ENCODE measurements at places on chromosomes 6 and 20.

- DNase-seq = no peak
- no peaks in the 10 kb centered on the region for H3K4me1 ChIP-seq
- H3K4me3 ChIP-seq = no peak overlapping the region
- H3K36me3 ChIP-seq = no peaks in the 10 kb centered on the region
- no peaks in the 10 kb centered on the region for H3K27me3 ChIP-seq
- H3K27ac ChIP-seq = no peak overlapping the region
These were observed 58.5 kb upstream of the CCN6 start for GRCh38 chr6:111995404-111995803.

DNA sequence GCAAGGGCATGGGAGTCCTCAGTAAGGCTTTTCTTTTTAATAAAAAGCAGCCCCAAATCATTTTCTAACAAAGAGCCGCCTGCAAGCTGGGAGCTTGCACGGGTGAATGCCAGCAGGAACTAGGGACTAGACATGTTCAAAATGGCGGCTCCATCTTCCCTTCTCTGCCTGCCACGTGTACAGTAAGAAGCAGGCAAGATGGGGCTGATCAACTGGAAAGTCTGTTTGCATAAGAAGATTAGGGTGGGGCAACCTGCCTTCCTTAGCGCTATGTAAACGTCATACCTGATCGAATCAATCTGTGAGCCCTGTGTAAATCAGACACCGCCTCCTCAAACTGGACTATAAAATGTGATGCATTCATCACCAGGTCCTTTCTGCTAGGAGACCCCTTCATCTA is 299.4 kb upstream of the SOX4 start:
- no peaks in the 10 kb centered on the region for H3K4me1 ChIP-seq
- H3K4me3 ChIP-seq = no peak overlapping the region
- no peaks in the 10 kb centered on the region for H3K27me3 ChIP-seq
- H3K36me3 ChIP-seq = no peaks in the 10 kb centered on the region
- no peak for DNase-seq

DNA sequence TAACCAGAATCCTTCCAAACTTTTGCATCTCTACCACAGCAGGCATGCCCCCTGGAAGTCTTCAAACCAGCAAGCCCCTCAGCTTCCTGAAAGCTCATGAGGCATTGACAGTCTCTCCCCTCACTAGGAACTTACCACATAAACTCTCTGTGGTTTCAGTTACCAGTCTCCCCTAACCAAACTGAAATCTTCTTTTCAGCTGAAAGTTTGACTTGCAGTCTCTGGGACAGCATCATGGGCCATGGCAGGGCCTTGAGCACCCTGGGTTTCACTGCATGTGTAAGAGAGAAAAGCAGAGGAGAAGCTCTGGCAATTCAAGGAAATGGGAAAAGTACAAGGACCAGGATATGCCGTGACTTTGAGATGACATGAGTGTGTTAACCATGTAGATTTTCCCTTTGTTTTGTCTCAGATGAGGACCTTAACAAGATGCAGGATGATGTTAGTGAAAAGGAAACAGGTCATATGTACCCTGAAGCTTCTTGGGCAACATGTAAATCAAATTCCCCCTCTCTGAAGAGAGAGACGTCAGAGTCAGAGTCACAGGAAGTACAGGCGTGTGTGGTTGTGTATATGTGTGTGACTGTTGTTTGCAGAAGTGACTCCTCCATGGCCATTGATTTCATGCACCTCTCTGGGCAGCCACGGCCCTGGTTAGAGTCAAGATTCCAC is 106.3 kb downstream of the TNFRSF21 start:
- no peak overlapping the region for H3K4me3 ChIP-seq
- H3K27me3 ChIP-seq = no peaks in the 10 kb centered on the region
- H3K36me3 ChIP-seq = no peaks in the 10 kb centered on the region
- H3K4me1 ChIP-seq = no peaks in the 10 kb centered on the region
- DNase-seq = no peak

DNA sequence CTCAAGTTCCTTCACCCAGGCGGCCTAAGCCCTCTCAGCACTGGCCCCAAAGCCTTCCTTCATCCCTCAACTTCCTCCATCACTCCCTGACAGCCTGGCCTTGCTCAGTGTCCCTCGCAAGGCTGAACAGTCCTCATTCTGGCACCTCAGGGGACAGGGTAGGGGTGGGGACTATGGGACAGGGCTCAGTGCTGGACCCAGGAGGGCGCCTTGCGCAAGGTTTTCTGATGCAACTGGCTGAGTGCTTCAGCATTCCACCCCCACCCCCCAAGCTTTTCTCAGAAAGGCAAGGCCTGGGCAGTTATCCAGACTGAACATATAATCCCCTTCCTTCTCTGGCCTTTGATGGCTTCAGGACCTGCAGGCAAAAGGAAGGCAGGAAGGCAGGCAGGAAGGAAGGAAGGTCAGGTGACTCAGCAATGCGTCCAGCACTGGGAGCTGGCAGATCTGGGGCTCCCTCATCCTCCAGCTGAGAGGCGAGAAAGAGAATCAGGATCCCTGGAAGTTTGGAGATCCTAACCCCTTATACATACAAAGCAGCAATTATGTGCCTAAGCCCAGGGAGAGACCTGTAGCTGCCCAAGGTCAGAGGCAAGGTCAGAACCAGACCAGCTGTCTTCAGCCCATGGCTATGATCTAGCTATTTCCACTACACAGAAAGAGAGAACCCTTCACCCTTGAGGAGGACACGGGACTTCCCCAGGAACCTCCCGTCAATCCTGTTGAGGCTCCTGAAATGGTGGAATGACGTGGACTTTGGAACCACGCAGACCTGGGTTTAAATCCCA is 8.6 kb upstream of the TRIB3 start:
- H3K27me3 ChIP-seq = no peaks in the 10 kb centered on the region
- no peak overlapping the region for H3K27ac ChIP-seq
- H3K4me3 ChIP-seq = no peak overlapping the region
- no peak for DNase-seq
- H3K4me1 ChIP-seq = no peaks in the 10 kb centered on the region

DNA sequence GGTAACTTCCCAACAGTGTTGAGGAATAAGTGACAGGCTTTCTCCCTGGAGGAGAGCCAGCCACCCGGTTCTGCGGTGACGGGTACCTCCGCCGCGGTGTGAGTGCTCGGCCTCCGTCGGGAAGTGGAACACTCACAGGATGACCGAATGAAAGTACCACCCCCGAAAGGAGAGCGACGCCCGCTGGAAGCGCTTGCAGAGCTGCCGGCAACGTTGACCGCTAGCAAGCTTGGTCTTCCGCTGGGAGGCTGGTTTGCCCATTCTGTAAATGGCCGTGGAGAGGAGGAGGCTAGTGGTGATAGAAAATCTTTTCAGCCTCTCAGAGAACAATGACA is 614 bp upstream of the TMEM242 start:
- peak overlapping the region; percentile 79 for H3K4me3 ChIP-seq
- no peaks in the 10 kb centered on the region for H3K27me3 ChIP-seq

DNA sequence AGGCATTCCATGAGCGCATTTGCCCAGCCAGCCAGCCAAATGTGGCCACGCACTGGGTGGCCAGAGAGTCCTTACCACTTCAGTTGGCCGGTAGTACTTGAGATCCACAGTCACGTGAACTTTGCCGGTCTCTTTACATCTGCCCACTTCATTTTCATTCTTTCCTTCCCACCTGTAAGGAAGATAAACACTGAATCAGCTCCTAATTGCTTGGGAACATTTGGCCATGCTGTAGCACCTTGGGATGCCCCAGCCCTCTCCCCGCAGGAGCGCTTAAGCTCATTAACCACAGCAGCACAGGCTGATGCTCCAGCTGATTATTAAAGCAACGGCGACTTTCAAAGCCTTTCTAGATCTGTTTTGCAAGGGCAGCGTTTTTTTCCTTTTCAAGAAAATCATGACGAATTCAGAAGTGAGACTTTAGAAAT is 116.6 kb downstream of the FOXC1 start:
- H3K4me1 ChIP-seq = no peaks in the 10 kb centered on the region
- no peak overlapping the region for H3K4me3 ChIP-seq
- no peak for DNase-seq
- no peak overlapping the region for H3K27ac ChIP-seq
- no peaks in the 10 kb centered on the region for H3K27me3 ChIP-seq
- peaks cover 2% of the 10 kb centered on the region for H3K36me3 ChIP-seq

DNA sequence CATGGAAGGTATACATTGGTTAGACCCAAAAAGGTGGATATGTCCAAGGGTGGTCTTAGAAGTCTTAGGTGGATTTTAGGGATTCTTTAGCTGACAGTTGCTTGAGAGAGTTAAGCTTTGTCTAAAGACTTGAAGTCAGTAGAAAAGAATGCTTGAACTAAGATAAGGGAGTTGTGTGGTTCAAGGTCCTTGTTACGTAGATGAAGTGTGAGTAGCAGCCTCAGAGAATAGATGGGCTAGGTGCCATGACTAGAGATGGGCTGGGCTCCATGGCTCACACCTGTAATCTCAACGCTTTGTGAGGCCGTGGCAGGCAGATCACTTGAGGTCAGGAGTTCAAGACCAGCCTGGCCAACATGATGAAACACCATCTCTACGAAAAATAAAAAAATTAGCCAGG is 1.7 kb downstream of the SHLD1 start:
- no peak overlapping the region for H3K4me3 ChIP-seq
- no peaks in the 10 kb centered on the region for H3K36me3 ChIP-seq
- no peaks in the 10 kb centered on the region for H3K27me3 ChIP-seq
- no peak overlapping the region for H3K27ac ChIP-seq
- no peak for DNase-seq

DNA sequence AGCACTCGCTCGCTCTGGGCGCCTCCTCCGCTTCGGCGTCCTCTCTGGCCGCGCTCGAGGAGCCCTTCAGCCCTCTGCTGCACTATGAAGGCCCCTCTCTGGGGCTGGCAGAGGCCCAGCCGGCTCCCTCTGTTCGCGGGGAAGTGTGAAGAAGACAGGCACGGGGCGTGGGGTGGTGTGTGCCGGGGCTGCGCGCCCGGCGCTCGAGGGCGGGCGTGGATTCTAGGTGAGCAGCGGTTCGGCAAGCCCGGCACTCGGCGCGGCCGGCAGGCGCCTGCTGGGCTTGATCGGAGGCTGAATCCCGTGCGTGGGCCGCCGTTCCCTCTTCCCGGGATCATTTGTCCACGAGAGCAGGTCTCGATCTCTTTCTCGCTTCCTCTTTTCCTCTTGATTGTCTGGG is 153.0 kb downstream of the SLC35B3 start:
- no peak overlapping the region for H3K27ac ChIP-seq
- H3K27me3 ChIP-seq = no peaks in the 10 kb centered on the region
- H3K36me3 ChIP-seq = no peaks in the 10 kb centered on the region
- no peak overlapping the region for H3K4me3 ChIP-seq

GRCh38 chr6:40328986-40329545 is 258.1 kb downstream of the LRFN2 start:
- no peaks in the 10 kb centered on the region for H3K27me3 ChIP-seq
- H3K4me3 ChIP-seq = no peak overlapping the region
- peaks cover 12% of the 10 kb centered on the region for H3K4me1 ChIP-seq
- no peaks in the 10 kb centered on the region for H3K36me3 ChIP-seq
- H3K27ac ChIP-seq = no peak overlapping the region

DNA sequence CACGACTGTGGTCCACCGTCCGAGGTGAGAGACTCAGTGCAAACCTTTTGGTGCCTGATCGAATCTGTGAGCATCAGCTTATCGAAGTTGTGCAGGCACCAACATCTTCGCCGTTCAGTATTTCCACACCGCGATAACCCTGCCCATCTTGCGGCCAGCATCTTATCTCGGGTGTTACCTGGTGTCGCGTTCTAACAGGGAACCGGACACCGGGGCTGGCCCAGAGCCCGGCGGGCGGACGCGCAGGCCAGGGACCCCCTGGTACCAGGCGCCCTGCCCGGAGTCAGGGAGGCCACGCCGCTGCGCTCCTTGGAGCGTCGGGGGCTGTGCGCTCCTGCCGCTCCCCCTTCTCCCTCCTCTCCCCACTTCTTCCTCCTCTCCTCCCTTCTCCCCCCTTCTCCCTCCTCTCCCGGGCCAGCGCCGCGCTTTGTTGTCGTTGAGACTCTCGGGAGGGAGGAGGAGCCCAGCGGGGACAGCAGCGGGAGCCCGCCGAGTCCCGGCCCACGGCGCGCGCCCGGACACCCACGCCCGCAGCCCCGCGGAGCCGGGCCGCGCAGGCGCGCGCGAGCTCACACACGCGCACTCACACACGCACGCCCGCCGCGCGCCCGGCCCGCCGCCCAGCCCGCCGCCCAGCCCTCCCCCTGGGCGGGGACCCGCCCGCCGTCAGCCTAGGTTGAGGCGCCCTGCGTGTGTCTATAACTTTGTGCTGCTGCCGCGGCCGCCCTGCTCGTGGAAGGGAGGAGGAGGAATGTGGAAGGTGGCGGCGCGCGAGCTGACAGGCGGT is 1.4 kb upstream of the FOXO3 start:
- peak overlapping the region; percentile 100 for H3K27ac ChIP-seq
- peak; percentile 79 for DNase-seq
- peaks cover 20% of the 10 kb centered on the region for H3K4me1 ChIP-seq
- no peaks in the 10 kb centered on the region for H3K27me3 ChIP-seq
- no peaks in the 10 kb centered on the region for H3K36me3 ChIP-seq

DNA sequence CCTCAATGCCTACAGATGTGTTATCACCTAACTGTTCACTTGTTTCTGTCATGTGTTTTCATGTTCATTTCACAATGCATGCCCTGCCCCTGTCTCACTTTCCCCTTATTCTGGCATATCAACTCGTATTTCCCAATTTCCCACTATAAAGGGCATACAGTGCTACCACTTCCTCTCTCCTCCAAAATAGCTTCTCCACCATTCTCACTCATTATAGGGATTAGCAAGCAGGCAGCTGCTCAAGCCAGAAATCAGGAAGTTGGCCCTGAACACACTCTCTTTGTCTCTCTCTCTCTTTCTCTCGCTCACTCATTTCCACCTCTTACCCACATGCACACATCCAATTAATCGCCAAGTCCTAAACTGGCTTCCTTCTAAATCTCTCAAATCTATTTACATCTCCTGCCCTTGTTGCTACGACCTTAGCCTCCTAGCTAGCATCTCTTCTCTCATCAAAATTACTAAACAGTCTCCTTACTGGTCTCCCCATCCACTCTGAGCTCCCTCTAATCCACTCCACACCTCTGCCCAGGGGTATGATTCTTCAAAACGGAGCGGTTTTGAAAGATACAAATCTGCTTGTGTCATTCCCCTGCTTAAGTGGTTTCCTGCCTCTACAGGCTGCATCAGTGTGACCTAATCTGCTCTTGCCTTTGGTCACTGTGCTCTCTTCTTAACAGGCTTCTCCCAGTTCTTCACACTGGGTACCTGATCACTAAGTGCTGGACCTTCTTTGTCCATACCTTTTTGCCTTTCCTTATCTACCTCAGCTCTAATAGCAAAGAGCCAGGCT is 196.2 kb downstream of the BTBD9 start:
- H3K27me3 ChIP-seq = no peaks in the 10 kb centered on the region
- no peak overlapping the region for H3K27ac ChIP-seq
- H3K36me3 ChIP-seq = no peaks in the 10 kb centered on the region
- H3K4me3 ChIP-seq = no peak overlapping the region
- H3K4me1 ChIP-seq = no peaks in the 10 kb centered on the region

DNA sequence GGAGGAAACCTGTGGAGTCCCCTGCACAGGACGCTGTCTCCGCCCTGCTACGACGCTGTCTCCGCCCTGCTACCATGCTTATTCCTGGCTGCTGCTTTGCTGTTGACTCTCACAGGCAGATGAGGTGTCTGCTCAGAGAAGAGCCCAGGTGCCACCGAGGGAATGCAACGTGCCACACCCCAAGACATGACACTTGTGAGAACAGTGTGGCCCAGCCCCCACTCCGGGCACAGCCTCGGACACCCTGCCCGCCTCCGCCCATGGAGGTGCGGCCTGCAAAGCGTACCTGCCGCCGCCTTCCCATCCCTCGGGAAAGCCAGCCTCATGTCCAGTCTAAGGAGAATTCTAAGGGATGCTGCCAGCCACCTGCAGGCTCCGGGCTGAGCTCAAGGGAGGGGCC is 15.6 kb upstream of the MRGBP start:
- H3K27ac ChIP-seq = no peak overlapping the region
- no peak for DNase-seq
- no peaks in the 10 kb centered on the region for H3K36me3 ChIP-seq
- H3K4me1 ChIP-seq = no peaks in the 10 kb centered on the region
- H3K4me3 ChIP-seq = no peak overlapping the region
